ENCODE measurements at places on chromosomes 5 and 9.

GRCh38 chr9:99822806-99823591 is 1.3 kb downstream of the NR4A3 start:
- DNase-seq: peak; percentile 70

DNA sequence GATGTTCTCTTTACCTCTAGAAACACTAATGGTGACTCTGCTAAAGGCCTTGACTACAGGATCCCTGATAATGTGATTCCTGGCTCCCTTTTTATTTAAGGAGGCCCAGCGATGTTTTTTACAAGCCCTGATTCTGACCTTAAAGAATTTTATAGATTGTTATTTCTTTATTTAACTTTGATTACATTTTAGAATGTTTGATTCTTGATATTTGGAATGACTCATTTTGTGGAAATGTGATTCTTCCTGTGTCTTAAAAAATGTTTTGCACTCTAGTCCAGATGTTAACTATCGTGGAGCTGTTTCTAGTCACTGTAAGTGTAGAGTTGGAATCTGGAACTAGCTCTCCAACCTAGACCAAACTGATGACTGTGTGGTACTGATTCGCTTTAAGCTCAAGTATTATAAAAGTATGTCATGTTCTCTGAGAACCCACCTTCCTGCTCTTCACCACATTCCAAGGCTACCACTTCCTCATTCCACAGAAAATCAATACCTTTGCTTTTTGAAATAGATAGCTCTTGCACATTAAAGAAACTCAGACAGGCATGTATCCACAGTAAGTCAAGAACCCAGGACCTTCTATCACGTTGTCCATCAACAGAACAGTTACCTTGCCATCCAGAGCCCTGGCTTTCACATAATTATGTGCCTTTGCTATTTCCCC is 65.2 kb downstream of the JMY start:
- no peak for DNase-seq

DNA sequence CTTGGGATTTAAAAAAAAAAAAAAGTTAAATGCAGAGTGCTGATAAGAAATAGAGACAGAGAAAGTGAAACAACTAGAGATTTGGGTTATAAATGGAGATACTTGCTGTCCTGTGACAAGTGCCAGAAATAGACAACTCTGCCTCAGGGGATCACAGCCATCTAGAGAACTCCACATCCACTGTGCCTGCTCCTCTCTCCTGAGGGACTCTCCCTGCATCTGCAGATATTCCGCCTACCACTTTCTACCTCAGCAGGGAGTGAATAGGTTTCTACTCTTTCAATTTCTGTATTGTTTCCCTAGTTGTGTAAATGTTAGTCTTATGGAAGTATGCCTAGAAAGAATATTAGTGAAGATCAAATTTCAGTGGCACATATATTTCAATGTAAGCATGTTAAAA is 307.2 kb downstream of the HTR1A start:
- no peak for DNase-seq

GRCh38 chr5:120771202-120771601 is 307.1 kb downstream of the PRR16 start:
- no peak for DNase-seq

- no peak for DNase-seq
Observed at GRCh38 chr5:35477911-35478310, 139.8 kb upstream of the SPEF2 start.

DNA sequence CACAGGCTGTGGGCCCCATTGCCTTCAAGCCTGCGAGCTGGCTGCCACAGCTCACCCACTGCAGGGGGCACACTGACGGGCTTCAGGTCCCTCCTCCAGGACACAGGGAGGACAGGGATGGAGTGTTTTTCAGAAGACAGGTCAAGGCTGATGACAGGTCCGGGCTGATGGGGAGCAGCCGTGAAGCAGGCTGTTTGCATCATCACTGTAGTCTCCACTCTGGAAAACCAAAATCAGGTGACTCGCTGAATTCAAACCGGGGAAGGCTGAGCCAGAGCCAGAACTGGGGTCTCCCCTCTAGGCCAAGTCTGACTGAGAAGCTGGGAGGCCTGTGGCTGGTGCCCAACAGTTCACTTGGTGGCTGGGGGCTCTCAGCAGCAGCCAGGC is 48.5 kb downstream of the OLFM1 start:
- no peak for DNase-seq

DNA sequence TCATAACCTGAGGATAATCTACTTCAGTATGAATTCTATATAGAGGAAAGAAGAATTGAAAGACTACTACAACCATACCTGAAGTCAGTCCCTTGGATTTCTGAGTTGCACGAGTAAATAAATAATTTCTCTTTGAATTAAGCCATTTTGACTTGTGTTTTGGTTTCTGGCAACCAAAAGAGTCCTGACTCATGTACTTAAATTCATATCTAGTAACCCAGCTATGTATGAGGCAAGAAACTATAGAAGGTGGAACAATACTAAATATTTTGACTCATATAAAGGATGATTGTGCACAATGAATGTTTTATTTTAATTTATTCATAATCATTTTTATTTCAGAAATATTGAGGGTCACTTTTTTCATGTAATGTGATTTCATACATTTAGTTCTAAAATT is 276.8 kb downstream of the MEF2C start:
- DNase-seq: no peak

GRCh38 chr9:90287567-90288274 is 354.9 kb downstream of the DIRAS2 start:
- DNase-seq: no peak

- DNase-seq: no peak
Observed at GRCh38 chr5:1019001-1019905, 10.7 kb downstream of the NKD2 start.

- DNase-seq: no peak
Observed at GRCh38 chr9:13807118-13807517, 506.8 kb downstream of the NFIB start.

GRCh38 chr9:129289131-129289731 is 111.2 kb upstream of the IER5L start:
- DNase-seq: no peak

DNA sequence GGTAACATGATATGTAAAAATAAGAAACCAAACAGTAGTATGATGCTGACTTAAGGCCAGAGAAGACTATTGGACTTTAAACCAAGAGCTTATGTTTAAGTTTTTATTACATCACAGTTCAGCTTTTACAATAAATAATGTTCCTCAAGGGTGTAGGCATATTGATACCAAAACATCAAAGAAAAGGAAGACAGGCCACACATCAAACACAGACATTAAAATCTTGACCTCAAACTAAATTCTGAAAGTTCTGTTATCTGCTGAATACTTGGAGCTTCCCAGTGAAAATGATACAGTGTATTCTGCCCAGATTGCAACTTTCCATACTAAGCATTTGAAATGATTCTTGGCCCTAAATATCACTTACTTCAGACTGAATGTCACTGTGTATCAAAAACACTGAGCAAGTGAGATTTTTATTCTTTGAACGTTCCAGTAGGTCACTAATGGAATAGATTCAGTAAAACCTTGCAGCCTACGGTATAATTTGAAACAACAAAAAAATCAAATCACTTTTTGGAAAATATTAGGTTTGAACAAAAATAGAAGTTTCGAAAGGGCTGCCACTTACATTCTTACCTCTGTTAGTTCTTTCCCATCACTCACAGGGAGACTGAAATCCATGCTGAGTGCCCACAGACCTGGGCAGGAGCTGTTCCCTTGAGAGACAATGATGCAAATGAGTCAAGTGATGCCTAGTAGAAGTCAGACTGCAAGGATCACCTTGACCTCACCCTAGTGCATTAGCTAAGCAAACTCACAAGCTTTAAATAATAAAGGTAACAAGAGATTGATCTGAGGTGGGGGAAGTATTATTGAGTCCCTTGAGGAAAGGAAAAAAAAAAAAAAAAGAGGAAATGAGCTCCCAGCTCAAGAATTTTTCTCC is 2.5 kb downstream of the LPAR1 start:
- no peak for DNase-seq

DNA sequence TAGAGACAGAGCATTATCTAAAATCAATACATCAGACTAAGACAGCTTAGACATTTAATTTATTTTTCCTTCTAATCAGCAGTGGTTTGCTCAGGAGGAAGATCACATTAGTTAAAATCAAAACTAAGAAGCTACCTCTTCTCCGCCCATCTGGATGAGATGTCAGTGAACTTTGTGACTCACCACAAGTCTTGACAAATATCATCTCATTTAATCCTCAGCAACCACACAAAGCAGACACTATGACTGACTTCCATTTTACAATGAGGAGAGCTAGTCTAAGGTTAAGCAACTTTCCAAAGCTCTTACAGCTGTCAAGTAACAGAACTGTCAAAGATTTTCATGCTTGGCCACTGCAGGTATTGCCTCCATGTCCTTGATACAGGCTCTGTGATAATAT is 289.5 kb downstream of the DEPDC1B start:
- DNase-seq: no peak

DNA sequence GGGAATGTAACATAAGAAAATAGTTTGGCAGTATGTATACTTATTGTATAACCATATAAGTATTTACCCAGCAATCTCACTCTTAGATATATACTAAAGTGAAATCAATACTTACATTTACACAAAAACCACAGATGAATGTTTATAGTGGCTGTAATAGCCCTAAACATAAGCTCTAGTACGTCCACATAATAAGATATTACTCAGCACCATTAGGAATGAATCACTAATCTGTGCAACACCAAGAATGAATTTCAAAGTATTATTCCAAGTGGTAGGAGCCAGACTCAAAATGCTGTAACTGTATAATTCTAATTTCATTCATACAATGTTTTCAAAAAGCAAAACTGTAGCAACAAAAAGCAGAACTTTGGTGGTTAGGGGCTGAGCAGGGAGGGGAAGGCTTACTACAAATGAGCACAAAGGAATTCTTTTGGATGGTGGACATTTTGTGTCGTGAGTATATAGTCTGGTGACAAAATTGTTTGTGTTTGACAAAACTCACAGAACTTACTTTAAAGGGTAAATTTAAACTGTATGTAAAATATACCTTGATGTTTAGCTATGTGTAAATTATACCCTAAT is 11.9 kb upstream of the C5orf46 start:
- DNase-seq: no peak

DNA sequence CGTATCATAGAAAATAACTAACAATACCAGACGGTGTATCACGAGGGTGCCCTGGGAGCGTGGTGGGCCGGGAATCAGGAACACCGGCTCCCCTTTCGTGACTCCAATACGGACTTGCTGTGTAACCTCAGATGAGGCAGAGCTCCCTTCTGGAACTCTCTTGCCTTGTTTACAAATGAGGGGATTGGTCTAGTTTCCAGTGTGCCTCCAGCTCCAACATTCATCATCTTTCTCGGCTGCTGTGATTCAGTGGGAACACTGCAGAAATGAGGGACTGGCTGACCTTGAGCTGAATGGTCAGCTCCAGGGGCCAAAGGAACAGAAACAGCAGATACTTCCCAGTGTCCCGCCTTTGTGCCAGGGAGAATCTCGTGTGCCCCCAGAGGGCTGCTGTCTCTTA is 22.6 kb upstream of the TGFBI start:
- no peak for DNase-seq

GRCh38 chr9:101173907-101174306 is 145.4 kb downstream of the PLPPR1 start:
- DNase-seq: no peak

- DNase-seq: no peak
Observed at GRCh38 chr9:77826116-77826515, 178.0 kb upstream of the GNA14 start.

DNA sequence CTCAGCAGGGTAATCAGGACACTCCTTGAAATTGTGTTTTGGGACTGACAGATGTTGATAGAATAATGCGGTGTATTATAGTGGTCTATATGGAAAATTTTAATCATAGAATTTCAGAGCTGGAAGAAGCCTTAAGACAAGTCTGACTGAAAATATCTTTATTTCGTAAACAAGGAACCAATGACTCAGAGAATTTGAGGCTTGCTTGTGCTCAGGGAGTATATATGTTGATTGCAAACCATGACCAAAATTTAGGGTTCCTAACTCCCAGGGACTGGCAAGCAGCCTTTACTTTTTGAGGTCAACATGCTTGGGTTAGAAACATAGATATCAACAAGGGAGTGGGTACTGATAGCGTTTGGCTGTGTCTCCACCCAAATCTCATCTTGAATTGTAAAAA is 287.2 kb downstream of the CD180 start:
- no peak for DNase-seq

GRCh38 chr9:136316271-136316751 is 11.0 kb upstream of the GPSM1 start:
- DNase-seq: no peak

GRCh38 chr9:113798062-113799030 is 77.8 kb upstream of the ZNF618 start:
- no peak for DNase-seq

DNA sequence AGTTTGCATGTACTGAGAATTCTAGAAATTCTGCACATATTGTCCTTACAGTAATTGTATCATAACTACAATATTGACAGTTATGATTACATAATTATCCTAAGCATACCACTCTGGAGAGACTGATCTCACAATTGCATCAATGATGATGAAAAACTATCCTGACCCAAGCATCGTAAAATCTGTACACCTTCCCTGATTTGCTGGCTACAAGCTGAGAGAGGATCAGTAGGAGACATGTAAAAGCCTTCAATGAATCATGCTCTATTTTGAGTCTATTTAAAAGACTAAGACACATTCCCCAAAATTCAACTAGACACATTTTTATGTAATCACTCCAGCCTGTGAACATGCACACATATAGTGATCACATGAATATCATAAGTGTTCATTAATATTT is 1833.8 kb downstream of the EFNA5 start:
- no peak for DNase-seq

DNA sequence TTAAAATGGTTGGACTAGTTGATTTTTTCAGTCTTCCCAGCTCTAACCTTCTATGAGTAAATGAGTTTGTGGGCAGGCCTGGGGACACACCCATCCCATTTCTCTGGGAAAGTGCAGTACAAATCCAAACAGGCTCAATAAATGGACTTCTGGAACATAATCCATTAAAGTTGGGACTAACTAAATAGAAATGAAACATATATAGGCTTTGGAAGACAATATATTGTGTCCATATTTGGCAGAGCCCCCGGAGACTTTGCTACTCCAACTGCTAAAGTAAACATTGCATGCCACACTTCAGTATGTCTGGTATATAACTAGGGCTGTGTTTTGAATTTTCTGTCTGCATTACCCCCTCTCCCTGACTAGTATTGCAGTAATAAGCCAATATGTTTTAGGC is 191.4 kb upstream of the DAB2 start:
- no peak for DNase-seq

- DNase-seq: peak; percentile 24
Observed at GRCh38 chr9:113523421-113524141, 60.1 kb downstream of the RGS3 start.

DNA sequence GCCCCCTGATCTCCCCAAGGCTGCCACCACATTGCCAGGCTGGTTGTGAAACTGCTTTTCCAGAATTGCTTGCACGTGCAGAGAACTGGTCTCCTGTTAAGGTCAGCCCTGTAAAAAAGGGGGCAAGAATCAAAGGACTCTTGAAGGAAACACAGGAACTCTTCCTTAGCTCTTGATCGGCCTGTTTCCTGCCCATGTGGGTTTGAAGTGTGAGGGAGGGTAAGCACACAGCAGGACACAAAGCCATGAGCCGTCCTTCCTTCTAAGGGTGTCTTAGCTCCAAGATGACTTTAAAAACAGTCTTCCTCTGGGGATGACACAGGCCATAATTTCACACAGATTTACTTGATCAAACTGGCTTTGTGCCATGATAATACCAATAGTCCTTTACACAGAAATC is 36.1 kb downstream of the TEK start:
- no peak for DNase-seq
